ENCODE measurements at places on chromosomes 1 and 21. TPM values are rescaled to one million over a fixed set of nuclear protein-coding genes. Genes with fewer than 3 reads are reported as not detected.
A peak's percentile ranks its signal among the peaks of the same experiment; 100 is the strongest.

CHI3L2 gene
- not detected for total RNA-seq

NKAIN1 gene
- 14.5 TPM for total RNA-seq

CLCA4 gene
- total RNA-seq, result not detected

OR2C3 gene
- total RNA-seq, result not detected

SOX13 gene
- 27.8 TPM for total RNA-seq

SUSD4 gene
- 3.5 TPM for total RNA-seq

ZMYND12 gene
- total RNA-seq, result 2.1 TPM

ACTN2 gene
- total RNA-seq, result 0.52 TPM

B3GALT2 gene
- not detected for total RNA-seq

ADORA3 gene
- total RNA-seq, result not detected

FAF1 gene
- total RNA-seq, result 103 TPM

ATP1A1 gene
- 61.5 TPM for total RNA-seq

SHCBP1L gene
- not detected for total RNA-seq

DNA sequence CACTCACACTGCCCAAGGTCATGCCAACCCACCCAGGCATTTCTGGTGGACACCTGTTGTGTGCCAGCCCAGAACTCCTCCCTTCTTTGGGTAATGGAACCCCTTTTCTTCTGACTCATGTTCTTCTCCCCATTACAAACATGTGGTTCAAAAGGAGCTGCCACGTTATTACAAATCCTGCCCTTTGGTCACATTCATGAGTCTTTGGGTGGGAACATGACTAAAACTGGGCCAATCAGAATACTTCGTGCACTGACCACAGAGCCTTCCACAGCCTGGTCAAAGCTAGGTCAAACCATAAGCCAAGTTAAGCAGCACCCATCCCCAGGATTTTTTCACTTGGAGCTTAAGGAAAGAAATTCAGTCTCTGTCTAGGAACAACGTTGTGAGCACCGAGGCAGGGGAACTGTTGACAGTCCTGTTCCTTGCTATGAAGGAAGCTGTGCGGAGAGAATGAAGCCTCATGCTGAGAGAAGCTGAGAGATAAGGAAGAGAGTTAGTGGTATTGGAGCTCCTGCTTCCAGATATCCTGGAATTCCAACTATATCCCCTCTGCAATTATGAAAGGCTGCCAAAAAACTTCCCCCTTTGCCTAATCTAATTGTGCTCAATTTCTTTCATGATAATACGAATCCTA, 46.8 kb upstream of the DIPK1A start:
- no peak for DNase-seq

GRCh38 chr1:30696831-30697230, 26.6 kb downstream of the MATN1 start:
- DNase-seq, result no peak

GRCh38 chr1:32741059-32741412, 38.5 kb upstream of the SYNC start:
- no peak for DNase-seq

DNA sequence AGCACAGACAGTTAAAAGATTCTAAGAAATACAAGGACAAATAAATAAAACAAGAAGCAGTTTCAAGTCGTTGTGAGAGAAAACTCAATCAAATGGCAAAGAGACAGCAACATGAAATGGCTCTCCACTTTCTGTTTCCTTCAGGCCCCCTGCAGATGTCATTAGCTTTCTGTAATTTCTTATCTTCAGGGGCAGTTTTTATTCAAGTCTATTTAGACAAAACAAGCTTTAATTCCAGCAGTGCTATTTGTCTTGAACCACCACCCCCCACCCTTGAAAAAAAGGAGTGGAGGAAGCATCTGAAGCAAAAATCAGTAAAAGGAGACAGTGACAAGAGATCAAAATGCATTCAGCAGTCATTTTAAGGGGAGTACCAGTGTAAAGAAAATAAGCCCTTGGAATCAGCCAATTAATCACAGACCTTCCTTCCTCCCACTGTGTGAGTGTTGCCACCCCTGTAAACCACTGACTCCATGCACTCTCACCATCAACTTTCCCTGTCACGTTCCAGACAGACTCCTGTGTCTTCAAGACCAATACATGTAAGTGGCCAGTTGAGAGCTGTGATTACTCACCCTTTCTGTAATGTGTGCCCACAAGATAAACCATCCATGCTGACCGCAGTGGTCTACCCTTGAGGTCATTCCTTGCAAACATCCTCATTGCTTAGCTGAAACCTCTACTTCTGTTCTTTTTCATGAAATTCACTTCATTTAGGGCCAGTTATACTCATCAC, 136.1 kb upstream of the HOOK1 start:
- DNase-seq, result peak; percentile 41

DNA sequence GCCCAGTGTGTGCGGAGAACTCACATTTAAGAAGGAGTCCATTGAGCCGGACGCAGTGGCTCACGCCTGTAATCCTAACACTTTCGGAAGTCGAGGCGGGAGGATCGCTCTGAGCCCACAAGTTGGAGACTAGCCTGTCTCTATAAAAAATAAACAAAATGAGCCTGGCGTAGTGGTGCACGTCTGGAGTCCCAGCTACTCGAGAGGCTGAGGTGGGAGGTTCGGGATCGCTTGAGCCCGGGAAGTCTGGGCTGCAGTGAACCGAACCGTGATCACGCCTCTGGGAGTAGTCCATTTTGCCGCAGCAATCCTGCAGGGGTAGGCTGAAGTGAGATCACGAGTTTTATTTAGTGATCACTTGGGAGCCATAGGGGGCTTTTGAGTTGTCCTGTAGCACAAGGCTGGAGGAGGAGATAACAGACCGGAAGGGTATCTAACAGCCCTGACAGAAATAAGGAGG, 497 bp upstream of the FUCA1 start:
- no peak for DNase-seq

DNA sequence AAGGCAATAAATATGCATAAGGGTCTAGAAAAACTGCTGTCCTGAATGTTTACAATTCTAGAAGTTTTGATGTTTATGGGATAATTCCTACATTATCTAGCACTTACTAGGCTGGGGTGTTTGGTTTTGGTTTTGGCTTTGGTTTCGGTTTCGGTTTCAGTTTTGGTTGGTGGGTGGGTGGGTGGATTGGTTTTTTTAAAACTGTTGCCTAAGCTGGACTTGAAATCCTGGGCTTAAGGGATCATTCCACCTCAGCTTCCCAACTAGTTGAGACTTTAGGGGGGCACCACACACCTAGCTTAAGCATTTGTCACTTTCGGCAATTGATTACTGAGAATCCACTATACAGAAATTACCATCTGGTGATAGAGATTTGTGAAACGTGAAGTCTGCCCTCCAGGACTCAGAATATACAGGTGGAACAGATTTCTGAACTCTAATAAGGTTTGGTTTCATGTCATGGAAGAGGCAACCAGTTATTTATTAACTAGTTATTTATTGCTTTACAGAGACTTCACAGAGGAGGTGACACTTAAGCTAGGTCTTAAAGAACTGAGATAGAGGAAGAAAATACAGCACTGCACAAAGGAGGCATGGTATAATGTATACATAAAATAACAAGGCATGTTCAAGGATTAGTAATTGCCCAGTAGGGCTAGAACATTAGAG, 69.6 kb downstream of the PIK3R3 start:
- DNase-seq, result no peak

DNA sequence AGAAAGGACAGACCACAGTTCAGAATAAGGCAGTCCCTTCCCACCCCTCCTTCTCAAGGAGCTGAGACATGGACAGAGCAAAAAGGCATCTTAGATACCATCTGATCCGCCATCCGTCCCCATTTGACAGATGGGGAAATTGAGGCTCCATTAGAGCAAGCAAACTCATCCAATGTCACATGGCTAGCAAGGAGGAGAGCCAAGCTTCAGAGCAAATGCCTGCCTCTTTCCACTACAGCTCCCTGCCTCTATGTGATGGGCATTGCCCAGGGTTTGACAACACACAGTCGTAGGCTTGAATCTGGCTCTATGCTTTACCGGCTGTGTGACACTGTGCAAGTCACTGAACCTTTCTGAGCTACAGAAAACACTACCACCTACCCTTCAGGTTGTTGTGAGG, 3.9 kb downstream of the SLC30A2 start:
- DNase-seq, result no peak

DNA sequence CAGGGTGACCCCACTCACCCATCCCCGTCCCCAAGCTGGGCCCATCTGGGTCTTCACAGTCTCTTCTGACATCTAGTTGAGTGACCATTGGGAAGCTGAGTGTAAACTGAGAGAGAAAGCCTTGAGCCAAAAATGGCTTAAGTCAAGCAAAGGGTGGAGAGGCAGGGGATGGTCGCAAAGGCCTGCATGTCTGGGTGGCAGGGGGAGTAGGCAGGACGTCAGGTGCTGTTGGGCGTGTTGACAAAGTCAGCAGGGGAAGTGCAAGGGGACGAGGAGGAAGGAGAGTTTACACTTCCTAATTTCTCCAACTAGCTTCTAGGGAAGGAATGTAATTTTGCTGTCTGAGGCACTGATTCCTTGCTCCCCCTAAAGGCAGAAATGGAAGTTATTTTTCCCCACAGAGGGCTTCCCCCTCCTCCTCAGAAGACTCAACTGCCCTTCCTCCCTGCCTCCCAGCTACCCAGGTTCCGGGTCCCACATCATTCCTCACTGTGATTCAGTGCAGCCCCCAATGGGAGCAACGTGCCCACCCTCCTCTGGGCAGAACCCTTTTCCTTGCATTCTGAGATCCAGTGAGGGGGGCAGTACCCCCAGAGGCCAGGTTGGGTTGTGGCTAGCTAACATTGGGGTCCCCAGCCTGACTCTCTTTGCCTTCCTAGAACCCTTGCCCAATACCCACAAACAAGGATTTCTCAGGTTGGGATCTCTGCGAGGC, 1.2 kb upstream of the ADORA1 start:
- peak; percentile 56 for DNase-seq

- no peak for DNase-seq
Observed at GRCh38 chr1:97942161-97943123, 21.6 kb upstream of the DPYD start.

GRCh38 chr1:110690709-110691365, 16.1 kb upstream of the KCNA3 start:
- DNase-seq, result no peak

- DNase-seq, result no peak
Observed at GRCh38 chr21:44583800-44584147, 3.4 kb upstream of the KRTAP10-5 start.

DNA sequence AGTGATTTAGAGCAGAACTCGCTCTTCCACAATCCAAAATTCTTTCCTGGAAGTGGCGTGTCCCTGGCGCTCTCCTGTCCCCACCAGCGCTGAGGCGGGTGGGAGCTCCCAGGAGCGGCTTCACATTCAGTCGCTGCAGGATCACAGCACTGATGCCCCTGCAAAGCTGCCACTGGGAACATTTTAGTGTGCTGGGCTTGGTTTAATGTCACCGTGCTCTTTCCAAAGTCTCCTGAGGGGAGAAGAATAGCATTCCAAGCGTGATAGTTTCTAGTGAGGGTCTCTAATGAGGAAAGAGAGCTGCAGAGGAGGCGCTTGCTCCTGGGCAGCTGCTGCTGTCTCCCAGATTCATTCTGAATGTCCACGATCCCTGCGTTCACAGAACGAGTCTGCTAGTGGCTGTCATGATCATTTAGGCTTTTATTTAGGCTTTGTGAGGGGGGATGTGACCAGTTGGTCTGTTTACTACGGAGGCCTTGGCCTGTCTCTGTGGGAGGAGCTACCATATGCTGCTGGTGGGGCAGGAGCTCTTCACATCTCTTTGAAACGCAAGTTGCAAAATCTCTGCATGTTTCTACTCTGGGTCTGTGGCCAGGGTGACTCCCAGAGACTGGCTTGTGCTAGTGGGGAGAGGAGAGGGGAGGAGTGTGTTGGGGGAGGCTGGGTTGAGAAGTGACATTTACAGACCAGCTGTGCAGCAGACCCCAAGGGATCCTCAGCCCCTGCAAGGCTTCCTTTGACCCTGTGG, 23.4 kb downstream of the OLFML3 start:
- peak; percentile 24 for DNase-seq

DNA sequence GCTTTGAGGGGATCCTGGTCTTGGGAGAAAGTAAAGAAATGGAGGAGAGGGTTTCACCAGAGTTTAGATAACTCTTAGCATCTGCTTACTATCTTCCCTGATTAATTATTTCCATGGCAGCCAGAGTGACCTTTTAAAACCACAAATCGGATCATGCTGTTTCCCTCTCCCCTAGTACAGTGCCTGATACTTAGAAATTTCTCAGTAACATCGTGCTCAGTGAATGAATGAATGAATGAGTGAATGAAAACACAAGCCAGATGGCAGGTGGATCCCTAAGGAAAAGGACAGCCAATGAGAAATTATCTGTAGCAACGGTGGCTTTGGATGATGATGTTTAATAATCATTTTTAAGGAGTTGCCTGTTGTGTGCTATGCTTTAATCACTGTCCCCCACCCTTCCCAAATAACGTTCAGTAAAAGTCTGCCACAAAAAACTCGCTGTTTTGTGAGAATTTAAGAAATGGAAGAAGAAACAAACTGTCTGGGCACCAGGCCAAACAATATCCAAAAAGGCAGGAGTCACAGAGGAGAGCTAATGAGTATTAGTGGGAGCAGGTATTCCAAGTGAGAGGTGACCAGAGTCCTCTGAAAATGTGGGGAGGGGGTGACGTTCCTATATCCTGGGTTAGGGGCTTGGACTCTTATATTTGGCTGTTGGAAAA, 737 bp upstream of the SMAP2 start:
- no peak for DNase-seq

GRCh38 chr1:74763807-74764206, 30.9 kb downstream of the TYW3 start:
- no peak for DNase-seq

DNA sequence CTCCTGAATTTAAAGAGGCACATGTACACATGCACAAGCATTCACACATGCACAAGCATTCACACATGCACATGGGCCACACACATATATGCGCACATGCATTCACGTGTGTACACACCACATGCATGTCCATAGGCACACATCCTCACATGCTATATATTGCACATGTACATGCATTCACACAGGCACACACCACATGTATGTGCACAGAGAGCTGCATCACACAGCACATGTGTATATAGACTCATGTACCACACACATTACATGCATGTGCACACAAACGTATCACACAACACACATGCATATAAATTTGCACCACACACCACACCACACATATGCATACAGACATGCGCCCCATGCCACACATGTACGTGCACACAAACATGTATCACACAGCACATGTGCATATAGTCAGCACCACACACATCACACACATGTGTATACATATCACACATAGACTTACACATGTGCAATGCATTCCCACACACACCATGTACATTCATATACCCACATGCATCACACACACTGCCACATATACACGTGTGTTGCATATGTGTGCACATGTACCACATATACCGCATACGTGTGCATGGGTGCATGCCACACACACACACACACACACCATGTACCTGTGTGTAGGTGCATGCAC, 54.6 kb upstream of the COL18A1 start:
- no peak for DNase-seq

- DNase-seq, result no peak
Observed at GRCh38 chr1:116667078-116667574, 407 bp downstream of the IGSF3 start.

- no peak for DNase-seq
Observed at GRCh38 chr1:111723091-111723806, 15.9 kb downstream of the INKA2 start.

GRCh38 chr1:157781048-157781447, 4.1 kb upstream of the FCRL2 start:
- no peak for DNase-seq

- no peak for DNase-seq
Observed at GRCh38 chr1:240691501-240691900, 79.5 kb upstream of the GREM2 start.

Measured in neural progenitor cell (in vitro differentiated cells).